ENCODE measurements at places on chromosomes 11 and 22. TPM values are rescaled to one million over a fixed set of nuclear protein-coding genes. Genes with fewer than 3 reads are reported as not detected.

The RIMBP3C gene
- polyA plus RNA-seq, result not detected

The SCGB1D2 gene
- polyA plus RNA-seq, result not detected

The SPA17 gene
- polyA plus RNA-seq, result 6.0 TPM

The PLAAT5 gene
- 1.6 TPM for polyA plus RNA-seq

GRCh38 chr11:95589893-95590612 is 199.5 kb downstream of the FAM76B start:
- no peak for DNase-seq

DNA sequence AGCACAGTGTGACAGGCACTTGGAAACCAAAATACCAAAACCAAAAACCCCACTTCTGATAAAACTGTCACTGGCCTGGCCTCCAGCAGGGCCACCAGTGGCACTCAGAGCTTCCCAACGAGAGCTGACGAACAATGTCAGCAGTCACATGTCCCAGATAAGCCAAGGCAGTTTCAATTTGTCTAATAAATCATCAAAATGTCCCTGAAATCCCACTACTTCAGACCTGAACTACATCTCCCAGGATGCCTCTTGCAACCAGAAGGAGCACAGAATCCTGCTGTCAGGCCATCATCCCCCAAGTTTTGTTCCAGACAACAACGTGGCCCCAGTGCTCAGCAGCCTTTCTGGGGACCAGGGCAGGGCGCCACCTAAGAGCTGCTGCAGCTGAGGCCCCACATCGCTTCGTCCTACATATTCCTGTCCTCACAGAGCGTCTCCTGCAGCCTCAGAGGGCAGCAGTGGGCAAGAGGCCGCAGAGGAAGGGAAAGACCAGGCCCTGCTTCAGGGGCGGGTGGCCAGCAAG is 25.1 kb downstream of the LRFN4 start:
- no peak for DNase-seq

GRCh38 chr11:1345737-1346513 is 36.5 kb upstream of the TOLLIP start:
- no peak for DNase-seq

GRCh38 chr22:50525858-50526107 is 385 bp upstream of the SCO2 start:
- no peak for DNase-seq

GRCh38 chr22:24144056-24144777 is 37.1 kb upstream of the SUSD2 start:
- no peak for DNase-seq

DNA sequence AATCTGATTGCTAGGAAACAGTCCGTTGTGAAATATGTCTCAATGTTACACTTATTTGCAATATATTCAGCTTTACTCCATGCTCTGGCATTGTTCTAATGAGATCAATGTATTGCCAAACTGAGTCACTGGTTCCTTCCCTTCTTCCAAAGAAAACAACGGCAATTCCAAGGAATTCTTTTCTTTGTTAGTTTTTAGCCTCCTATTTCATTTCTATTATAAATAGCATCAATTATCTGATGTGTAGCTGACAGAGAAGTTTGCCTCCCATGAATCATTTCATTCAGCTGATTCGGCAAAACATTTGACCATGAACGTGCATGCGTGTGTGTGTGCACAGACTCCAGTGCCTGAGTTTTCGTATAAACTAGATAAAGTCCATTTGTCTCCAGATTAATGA is 346.8 kb downstream of the ETS1 start:
- no peak for DNase-seq

DNA sequence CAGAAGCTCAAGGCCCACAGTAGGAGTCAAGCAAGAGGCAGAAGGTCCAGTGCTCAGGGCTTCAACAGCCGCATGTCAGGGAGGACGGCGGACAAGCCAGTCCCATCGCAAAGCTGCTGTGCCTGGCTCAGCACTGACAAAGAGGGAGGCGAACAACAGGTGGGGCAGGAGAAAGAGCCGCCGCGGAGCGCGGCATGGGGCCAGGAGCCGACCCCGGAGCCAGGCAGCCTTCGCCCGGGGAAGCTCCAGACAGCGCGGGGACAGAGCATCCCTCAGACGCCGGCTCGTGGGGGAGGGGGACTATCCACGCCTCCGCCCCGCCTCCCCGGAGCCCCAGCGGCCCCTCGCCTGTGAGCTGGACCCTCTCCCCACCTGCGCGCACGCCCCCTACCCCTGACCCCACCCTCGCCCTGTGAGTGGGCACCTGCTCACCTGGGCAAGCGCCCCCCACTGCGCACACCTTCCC is 369 bp downstream of the DHCR7 start:
- peak; percentile 78 for DNase-seq

DNA sequence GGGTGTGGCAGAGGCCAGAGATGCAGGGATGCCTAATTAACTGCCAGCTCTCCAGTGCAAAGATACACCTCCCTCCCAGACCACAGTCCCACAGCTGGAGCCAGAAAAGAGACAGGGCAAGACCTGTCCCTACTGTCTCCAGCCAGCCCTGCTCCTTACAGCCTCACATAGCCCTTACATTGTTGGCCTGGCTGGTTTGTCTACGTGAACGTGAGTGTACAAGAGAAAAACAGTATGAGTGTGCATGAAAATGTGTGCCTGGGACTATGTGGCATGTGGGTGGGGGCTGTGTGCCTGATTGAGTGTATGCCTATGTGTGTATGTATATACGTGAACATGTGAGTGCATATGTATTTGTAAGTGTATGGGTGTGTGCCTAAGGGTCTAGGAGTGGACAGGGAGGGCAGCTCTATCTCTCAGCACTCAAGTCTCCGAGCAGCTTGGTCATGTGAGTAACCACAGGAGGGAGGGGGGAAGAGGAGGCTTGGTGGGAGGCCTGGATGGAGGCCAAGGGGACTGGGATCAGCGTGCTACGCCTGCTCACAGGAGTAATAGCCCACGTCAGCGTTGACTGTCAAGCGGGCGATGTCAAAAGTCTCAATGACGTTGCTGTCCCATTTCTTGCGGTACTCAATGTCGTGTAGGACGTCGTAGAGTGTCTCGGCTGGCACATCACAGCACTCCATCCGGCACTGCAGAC is 6.6 kb upstream of the ARAP1 start:
- peak; percentile 66 for DNase-seq
